T-helper 17 cell (primary cell): ENCODE measurements at places on chromosomes 11 and 22.
A peak's percentile ranks its signal among the peaks of the same experiment; 100 is the strongest.

GRCh38 chr22:49756201-49756600, 71.5 kb downstream of the BRD1 start:
- H3K4me3 ChIP-seq, result no peak overlapping the region
- H3K36me3 ChIP-seq, result no peaks in the 10 kb centered on the region
- no peak overlapping the region for H3K27ac ChIP-seq
- no peak for DNase-seq
- H3K27me3 ChIP-seq, result peaks cover 19% of the 10 kb centered on the region
- H3K4me1 ChIP-seq, result peaks cover 7% of the 10 kb centered on the region

DNA sequence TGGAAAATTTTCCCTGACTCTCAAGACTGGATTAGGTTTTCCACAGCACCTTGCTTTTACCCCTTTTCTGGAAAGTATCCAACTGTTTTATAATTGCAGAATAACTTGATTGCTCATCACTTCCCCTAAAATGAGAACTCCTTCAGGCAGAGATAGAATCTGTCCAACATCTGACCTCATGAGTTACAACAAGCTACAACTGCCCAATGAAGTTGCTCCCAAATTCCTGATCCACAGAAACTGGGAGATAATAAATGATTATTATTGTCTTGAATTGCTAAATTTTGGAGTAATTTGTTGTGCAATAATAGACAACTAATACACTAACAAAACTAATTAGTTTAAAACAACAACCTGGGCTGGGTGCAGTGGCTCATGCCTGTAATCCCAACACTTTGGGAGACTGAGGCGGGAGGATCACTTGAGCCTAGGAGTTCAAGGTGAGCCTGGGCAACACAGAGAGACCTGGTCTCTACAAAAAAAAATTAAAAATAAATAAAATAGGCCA, 10.0 kb upstream of the CCDC83 start:
- H3K27me3 ChIP-seq, result peaks cover 2% of the 10 kb centered on the region
- no peak overlapping the region for H3K27ac ChIP-seq
- H3K36me3 ChIP-seq, result no peaks in the 10 kb centered on the region

GRCh38 chr11:11973866-11974265, 34.6 kb downstream of the DKK3 start:
- H3K36me3 ChIP-seq, result no peaks in the 10 kb centered on the region
- peaks cover 9% of the 10 kb centered on the region for H3K27me3 ChIP-seq
- no peak for DNase-seq
- H3K27ac ChIP-seq, result no peak overlapping the region
- no peak overlapping the region for H3K4me3 ChIP-seq

DNA sequence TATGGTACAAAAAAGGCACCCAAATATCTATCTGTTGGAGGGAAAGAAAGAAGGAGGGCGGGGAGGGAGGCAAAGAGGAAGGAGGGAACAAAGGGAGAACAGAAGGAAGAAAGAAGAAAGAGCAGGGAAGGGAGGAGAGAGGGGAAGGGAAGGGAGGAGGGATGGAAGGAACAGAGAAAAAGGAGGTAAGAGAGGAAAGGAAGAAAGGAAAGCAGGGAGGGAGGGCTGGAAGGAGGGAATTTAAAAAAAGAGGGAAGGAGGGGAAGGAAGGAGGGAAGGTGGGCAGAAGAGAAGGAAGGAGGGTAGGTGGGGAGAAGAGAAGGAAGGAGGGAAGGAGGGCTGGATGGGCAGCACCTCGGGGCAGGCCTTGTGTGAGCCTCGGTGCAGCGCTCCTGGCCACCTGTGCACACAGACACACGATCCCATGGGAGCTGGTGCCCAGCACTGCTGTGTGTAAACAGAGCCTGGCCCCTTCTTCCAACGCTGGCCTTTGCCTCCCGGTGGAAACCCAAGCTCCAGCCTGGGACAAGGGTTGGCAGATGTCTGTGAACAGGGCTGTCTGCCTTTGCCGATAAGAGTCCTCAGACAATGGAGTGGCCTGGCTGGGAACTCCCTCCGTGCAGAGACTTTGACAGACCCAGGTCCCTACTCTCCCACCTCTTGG, 23.2 kb downstream of the SMIM38 start:
- H3K4me1 ChIP-seq, result no peaks in the 10 kb centered on the region
- no peak overlapping the region for H3K27ac ChIP-seq
- no peak overlapping the region for H3K4me3 ChIP-seq
- no peaks in the 10 kb centered on the region for H3K36me3 ChIP-seq
- DNase-seq, result no peak

DNA sequence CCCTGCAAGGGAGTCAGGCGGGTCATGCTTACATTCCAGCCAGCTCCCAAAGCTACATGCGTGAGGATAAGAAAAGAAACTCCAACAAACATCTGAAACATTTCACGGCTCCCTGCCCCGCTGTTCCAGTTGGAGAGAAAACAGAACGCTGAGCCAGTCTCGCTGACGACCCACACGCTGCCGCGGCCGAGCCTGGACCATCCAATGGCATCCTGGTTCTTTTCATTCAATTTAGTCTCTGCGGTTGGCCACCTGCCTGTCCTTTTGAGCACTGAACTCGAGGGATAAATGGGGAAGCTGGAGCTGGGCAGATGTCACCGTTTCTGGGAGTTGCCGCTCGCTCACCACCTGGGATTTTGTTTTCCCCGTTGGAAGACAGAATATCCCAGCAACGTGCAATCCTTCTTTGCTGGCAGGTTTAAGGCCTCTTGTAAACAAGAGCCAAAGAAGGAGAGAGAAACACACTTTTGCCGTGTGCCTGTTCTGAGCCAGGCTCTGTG, 45.3 kb upstream of the SHISAL1 start:
- H3K27ac ChIP-seq, result no peak overlapping the region
- H3K36me3 ChIP-seq, result peaks cover 2% of the 10 kb centered on the region
- no peaks in the 10 kb centered on the region for H3K4me1 ChIP-seq
- no peak for DNase-seq
- H3K4me3 ChIP-seq, result no peak overlapping the region

DNA sequence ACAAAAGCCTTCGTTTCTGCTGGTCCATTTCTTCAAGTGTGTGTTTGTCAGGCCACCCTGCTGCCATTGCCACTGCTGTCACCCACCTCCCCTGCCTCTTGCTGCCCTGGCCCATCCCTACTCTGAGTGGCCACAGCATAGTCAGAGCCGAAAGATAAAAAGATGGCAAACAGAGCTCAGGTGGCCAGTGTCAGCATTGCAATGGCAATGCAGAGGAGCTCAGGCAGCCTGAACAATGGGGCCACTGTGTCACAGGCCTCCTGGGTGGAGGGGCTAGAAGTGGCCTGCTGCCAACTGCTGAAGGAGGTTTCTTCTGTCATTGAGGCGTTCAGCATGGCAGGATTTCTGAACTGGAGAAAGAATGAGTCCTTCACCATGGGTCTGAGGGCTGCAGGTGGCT, 137.1 kb downstream of the CSNK2A3 start:
- no peaks in the 10 kb centered on the region for H3K36me3 ChIP-seq
- H3K4me3 ChIP-seq, result no peak overlapping the region
- H3K27ac ChIP-seq, result no peak overlapping the region
- H3K27me3 ChIP-seq, result no peaks in the 10 kb centered on the region
- H3K4me1 ChIP-seq, result peaks cover 9% of the 10 kb centered on the region

DNA sequence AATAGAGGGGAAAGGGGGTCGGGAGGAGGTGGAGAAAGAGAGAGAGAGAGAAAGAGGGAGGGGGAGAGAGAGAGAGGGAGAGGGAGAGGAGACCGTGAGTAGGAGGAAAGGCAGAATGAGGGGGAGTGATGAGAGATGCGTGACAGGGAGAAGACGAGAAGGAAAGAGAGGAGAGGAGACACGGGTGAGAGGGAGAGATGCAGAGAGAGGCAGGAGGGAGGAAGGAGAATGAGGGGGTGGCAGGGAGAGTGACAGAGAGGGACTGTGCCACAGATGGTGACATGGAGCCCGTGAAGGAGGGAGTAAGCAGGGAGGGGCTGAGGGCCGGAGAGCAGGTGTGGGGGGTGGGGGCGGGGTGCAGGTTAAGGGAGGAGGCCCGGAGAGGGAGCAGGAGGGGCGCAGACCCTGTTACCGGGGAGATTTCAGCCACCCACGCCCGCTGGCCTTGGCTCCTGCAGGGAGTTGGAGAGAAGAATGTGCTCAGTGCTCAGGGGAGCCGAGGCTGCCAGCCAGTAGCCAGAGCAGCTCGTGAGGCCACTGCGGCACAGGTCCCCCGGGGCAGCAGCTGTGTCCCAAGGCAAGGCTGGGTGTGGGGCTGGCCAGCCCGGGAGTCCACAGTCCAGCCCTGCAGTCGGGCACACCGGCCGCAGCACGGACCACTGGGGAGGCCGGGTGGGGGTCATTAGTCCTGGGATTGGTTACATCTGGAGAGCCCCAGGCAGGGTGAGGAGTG, at the start of gene SSTR3:
Gene SSTR3 (minus strand): TSS at position 304 of the 733 bp plus-strand sequence. CDS start 4,674 bp downstream, outside the sequence.
- peak; percentile 8 for DNase-seq
- no peak within 1 kb of the TSS for H3K4me3 ChIP-seq
- H3K27me3 ChIP-seq, result no peaks in the 10 kb centered on the region

DNA sequence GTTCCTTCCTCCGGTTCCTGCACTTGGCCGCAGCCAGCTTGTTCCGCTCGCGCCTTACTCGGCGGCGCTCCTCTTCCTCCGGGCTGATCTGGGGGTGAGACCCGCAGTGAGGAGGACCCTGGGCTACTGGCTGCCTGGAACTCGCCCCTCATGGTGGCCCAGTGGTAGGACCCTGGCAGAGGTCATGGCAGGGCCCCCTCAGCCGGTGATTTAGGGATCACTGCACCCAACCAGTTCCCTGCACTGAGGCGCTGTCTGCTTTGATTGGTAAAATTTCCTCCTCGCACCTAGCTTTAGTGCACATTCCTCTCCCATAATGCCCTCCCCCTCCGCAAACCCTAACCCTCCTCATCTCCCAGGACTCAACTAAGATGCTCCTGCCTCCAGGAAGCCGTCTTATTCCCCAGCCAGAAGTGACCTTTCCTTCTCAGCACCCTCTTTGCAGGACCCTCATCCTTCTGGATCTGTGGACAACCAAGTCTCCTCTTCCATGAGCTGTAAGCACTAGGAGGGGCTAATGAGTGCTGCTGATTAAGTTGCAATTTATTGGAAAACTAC, 3.6 kb downstream of the CCDC85B start:
- H3K4me1 ChIP-seq, result peaks cover 31% of the 10 kb centered on the region
- H3K27ac ChIP-seq, result peak overlapping the region; percentile 93
- no peaks in the 10 kb centered on the region for H3K36me3 ChIP-seq
- DNase-seq, result no peak

DNA sequence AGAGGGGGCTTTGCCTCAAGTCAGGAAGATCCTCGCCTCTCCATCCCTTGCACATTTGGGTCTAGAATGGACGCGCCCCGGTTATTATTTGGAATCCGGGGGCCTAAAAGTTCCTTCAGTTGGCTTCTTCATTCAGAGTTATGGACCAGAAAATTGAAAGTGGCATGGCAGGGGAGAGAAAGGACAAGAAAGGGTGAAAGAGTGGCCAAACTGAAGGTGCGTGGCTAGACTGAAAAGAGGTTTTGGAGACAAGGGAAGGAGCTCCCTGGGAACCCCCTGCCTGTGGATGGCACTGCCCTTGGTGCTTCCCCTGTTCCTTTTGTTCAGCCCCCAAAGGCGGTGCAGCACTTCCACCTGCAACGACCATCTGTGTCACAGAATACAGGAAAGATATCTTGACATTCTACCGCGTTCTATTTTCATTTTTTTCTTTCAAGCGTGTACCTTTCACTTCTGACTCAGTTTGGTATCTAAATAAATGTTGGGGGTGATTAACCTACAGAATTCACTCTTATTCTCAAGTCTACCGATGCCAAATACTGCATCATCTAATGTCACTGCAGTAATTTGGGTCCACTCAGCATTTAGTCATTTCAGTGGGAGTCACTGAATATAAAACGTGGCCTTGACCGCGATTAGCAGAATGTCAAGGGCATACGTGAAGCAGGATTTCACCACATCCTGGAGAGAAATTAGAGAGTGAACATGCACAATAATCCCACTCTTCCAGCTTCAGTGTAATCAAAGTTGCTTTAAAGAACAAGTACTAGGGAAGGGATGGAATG, 88.1 kb upstream of the ARHGAP32 start:
- peak overlapping the region; percentile 93 for H3K27ac ChIP-seq
- no peak for DNase-seq
- H3K4me1 ChIP-seq, result peaks cover 23% of the 10 kb centered on the region

DNA sequence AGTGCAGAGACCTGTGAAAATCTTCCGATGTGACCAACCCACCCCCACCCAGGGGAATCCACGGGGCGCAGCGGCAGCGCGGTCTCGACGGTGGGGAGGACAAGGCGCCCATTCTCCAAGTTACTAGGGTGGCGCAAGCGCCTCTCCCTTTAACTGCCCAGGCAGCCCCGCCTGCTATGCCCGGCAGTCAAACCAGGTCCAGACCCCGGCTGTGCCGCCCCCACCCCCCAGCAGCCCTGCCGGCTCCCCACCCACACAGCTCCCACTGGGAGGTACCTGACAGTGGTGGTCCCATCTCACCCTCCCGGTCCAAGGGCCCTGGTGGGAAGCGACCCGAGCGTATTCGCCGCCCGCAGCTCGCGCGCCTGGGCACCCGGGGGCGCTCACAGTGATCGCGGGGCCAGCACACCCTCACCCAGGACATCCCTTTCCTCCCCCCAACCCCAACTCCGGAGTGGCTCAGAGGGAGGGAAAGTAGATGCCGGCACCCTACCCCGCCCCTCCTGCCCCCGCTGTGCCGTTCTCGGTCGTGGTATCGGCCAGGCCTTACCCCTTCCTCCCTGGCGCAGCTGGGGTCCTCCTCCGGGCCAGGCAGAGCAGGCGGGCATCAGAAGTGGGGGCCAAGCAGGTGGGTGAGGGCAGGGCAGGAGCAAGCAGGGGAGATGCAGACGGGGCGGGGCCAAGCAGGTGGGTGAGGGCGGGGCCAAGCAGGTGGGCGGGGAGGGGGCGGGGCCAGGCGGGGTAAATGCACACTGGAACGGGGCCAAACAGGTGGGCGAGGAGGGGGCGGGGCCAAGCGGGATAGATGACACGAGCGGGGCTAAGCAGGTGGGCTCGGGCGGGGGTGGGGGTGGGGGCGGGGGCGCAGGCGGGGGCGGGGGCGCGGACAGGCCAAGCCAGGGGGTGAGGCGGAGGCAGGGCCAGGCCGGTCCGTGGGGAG, at the start of gene TRPM5:
Gene TRPM5 (minus strand): TSS at position 634 of the 940 bp plus-strand sequence. CDS start 21,478 bp downstream, outside the sequence.
- peak; percentile 67 for DNase-seq
- H3K36me3 ChIP-seq, result no peaks in the 10 kb centered on the region
- H3K27ac ChIP-seq, result no peak within 1 kb of the TSS
- H3K4me1 ChIP-seq, result peaks cover 28% of the 10 kb centered on the region
- peak within 1 kb of the TSS; percentile 93 for H3K4me3 ChIP-seq

DNA sequence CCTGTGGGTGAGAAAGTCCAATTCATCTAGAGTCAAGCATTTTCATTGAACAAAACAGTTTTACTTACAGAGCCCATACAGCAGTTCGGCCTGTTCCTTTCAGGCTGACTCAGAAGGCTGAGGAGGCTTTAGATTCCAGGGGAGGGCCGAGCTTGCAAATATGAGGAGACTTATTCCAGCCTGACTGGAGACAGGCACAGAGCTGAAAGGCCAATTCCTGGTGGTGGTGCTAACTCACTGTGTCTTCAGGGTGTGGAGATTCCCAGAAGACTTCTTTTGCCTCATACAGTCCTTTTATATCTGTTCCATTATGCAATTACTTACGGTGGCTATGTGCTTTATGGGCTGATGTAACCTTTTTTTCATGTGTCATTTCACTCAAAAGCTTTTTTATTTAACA, at the start of gene OR51E2:
Gene OR51E2 (minus strand): TSS at position 269 of the 400 bp plus-strand sequence. CDS start 15,142 bp downstream, outside the sequence.
- H3K4me3 ChIP-seq, result no peak within 1 kb of the TSS
- peaks cover 12% of the 10 kb centered on the region for H3K27me3 ChIP-seq
- peaks cover 2% of the 10 kb centered on the region for H3K4me1 ChIP-seq
- no peaks in the 10 kb centered on the region for H3K36me3 ChIP-seq
- no peak within 1 kb of the TSS for H3K27ac ChIP-seq
